M059J (cell line): ENCODE measurements at places on chromosomes 16 and 17. TPM values are rescaled to one million over a fixed set of nuclear protein-coding genes. Genes with fewer than 3 reads are reported as not detected.

DNA sequence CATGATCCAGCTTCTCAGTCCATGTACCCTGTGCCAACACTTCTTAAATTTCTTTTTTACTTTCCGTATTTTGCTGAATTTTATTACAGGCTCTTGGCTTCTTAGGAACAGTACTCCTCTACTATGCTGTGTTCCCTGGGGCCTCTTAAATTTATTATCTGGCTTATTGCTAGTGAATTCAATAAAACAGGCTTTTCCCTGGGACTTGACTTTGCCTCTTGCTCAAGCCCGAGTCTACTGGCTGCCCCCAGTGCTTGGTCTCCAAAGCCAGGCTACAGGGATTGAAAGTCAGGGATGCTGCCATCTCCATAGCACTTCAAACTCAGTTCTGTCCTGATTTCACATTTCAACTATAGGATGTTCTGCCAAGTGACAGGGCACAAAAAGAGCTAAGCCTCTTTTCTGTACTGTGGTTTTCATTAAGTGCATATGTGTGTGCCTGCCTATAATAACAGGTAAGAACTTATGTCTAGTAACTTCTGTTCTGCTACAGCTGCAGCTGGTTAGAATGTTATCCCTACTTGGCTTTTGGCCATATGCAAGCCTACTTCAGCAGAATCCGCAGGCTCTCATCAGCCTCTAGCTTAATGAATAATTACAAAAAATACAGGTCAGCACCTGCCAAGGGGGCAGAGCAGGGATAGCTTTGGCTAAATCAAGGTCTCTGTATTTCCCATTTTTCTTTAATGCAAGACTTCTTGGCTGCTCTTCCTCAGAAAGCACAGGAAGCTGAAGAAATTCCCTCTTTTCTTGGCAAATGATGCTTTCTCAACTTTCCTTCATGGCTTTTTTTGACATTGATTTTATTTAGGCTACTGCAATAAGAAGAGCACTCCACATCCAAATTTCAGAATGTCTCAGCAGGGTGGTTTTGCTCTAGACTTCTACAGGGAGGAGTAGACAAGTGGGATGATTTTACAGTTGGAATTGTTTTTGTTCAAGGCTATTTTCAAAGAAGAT lies 8.2 kb downstream of the FAM20A start:
- DNase-seq: no peak

DNA sequence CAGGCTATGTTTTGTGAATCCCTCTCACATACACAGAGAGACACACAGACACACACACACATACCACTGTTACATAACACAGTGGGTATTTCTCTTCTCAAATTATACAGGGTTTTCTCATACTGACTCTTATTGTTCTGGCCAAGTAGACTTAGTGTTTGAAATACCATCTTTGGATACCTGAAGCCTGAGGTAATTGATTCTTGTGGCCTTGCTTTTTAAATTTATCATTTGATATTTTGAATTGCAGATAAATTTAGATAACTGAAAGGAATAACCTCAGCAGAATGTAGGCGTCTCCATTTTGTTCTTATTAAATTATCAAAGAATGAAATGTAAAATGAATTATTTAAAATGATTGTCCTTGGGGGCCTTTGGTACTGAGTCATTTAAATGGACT lies 223.8 kb downstream of the LGALS9B start:
- DNase-seq: no peak

DNA sequence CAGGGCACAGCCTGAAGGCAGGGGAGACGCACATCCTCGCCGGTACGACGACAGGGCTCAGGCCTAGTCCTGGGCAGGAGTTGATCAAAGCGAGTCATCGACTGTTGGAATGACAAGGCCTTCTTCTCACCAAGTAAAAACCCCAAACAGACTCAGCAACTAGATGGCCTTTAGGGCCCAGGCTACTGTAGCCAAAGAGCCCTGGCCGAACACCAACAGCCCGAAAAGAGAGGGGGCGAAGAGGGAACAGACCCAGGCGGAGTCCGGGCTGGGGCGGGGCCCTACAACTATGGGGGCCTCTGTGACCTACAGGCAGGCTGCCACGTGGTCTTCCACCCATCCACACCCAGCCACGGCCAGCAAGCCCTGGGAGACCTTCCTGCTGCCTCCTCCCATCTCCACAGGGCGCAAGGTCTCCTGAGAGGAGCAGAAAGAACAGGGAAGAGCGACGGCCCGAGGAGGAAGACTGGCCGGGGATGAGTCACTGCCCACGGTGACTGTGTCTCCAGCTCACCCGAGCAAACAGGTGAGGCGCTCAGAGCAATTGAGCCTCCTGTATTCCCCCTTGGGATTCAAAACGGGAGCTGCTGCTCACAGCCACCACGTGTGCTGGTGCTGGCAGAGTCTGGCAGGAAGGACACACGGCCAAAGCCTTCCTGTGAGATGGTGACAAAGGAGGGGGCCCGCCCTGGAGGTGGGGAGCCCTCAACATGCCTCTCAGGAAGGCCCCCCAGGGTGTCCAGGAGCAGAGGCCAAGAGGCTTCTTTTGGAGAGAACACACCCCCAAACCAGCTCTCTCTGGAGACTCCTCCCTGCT lies 17.7 kb downstream of the SLC16A3 start:
- peak; percentile 89 for DNase-seq

DNA sequence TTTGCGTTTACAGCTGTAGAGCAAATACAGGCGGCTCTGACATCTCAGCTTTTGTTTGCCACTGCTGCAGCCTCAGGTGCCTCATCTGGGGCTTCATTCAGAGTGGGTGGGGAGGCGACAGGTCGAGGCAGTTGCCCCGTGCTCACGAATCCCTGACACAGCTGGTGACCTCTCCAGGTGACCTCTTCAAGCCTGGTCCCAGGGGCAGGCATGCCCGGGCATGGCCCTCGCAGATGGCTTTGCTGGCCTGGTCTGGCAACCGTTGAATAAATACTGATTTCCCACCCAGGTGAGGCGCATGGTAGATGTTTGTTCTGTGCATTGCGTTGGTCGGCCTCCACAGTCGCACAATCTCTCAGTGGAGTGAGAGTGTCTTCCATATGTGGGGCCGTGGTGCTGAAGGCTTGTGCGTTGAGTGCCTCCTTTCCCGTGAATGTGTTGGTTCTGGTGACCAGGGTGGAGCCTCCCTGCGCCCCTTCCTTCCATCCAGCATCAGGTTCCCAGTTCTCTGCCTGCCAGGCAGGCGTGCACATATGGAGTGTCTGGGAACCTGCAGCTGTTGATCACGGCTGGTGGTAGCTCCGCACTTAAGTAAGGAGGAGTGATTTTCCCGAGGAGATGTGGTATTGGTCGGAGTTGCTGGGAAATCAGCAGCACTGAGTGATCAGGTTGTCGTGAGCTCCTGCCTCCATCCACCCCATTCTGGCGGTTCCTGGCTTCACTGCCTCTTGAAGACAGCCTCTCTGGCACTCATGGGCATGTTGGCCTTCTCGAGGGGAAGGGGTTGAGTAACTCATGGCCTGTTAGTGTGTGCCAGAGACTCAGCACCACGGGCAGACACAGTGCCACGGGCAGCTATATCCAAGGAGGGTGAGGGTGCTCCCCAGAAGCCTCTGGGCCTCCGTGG lies 149.7 kb downstream of the RPTOR start:
- no peak for DNase-seq

GRCh38 chr16:71570144-71570543 lies 6.7 kb downstream of the TAT start:
- no peak for DNase-seq

RPUSD1 gene
- 19.5 and 47.7 TPM in 2 replicates for total RNA-seq

ICAM2 gene
- 0.84 and 1.0 TPM in 2 replicates for total RNA-seq
